ENCODE measurements at places on chromosomes 3 and 15. TPM values are rescaled to one million over a fixed set of nuclear protein-coding genes. Genes with fewer than 3 reads are reported as not detected.

The WWTR1 gene
- polyA plus RNA-seq, result 78.2 TPM

DNA sequence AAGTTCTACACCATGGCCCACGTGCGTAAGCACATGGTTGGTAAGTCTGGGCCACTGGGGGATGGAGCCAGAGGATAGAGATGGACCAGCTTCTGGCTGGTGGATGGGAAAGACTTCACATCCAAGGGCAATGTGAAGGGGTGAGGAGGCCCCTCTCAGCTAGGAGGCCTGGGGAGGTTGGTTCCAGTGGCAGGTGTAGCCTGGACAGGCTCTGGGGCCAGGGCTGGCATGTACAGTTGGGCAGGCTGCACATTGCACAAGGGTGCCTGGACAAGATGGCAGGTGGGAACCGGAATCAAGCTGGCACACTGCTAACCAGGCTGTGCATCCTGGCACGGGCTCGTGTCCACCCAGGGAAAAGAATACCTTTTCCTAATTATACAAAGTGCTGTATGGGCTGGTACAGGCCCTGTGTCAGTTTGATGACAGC lies 8.1 kb downstream of the ZBTB47 start:
- DNase-seq, result no peak

- peak; percentile 29 for DNase-seq
Observed at GRCh38 chr15:58432401-58432800, 610 bp downstream of the LIPC start.

GRCh38 chr3:181362378-181362777 lies 349.3 kb upstream of the SOX2 start:
- no peak for DNase-seq

GRCh38 chr3:176933704-176934103 lies 263.6 kb downstream of the TBL1XR1 start:
- no peak for DNase-seq

The SLC51A gene
- 6.0 TPM for polyA plus RNA-seq

DNA sequence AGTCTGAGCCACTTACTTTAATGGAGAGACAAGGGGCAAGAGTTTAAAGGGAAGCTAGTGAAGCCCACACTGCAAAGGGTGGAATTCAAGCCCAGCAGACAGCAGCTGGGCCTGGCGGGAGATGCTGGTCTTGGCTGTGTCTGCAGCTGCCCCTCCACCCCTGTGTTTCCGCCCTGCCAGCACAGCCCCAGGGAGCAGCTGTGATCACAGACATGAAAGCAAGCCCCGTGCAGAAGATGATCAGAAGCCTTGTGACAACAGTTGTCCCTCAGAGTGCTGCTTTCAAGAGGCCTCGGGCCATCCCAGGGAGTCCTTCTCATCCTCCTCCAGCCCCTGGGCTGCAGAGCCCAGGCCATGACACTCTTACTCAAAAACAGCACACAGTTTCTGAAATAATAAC lies 24.1 kb upstream of the SLC6A1 start:
- DNase-seq, result no peak

The TGM4 gene
- not detected for polyA plus RNA-seq

DNA sequence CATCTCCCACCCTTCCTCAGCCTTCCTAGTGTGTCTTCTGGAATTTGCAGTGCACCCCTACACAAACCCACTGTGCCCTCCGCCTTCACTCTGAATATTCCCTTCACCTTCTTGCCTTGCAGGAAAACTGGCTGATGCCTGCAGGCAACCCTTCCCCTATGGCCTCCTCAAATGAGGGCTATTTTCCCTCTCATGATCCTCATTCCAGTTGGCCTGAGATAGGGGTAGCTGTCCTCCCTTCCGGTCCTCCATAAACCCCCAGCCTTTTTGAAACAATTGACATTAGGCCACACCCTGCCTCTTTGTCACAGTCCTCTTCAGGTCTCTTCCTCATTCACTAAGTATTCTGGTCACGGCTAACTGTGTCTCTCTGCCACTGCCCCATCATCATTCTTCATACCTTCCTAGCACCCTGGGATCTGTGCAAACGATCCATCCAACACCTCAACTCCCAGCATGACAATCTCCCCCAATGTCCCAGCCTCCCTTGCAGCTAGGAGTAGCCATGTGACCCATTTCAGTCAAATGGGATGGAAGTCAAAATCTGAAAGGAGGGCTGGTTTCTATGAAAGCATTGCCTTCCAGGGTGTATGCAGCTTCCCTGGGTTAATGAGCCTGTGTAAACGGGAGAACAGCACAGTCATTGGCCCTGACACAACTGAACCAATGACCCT lies 8.5 kb upstream of the TICRR start:
- no peak for DNase-seq

- DNase-seq, result no peak
Observed at GRCh38 chr3:113243846-113244245, 32.5 kb downstream of the BOC start.

The PIAS1 gene
- polyA plus RNA-seq, result 34.4 TPM

- DNase-seq, result peak; percentile 54
Observed at GRCh38 chr3:171459137-171459941, 866 bp downstream of the TNIK start.

- peak; percentile 18 for DNase-seq
Observed at GRCh38 chr3:47571391-47572175, 7.1 kb downstream of the CSPG5 start.
